Left ventricle myocardium inferior (tissue), 1 donor: ENCODE measurements at places on chromosomes 3 and 15. TPM values are rescaled to one million over a fixed set of nuclear protein-coding genes. Genes with fewer than 3 reads are reported as not detected.

The GXYLT2 gene
- 16.2 TPM for total RNA-seq

The GOLGA6L4 gene
- 1.1 TPM for total RNA-seq

The TERC gene
- total RNA-seq = 3.8 TPM

The FAM81A gene
- 2.9 TPM for total RNA-seq

The CHRNA7 gene
- total RNA-seq = 0.60 TPM

The MYLK gene
- total RNA-seq = 11.1 TPM

The RTP3 gene
- not detected for total RNA-seq

The FBXW12 gene
- not detected for total RNA-seq

The VPS13C gene
- total RNA-seq = 32.9 TPM

The AADAC gene
- total RNA-seq = not detected

The SPPL2A gene
- 78.0 TPM for total RNA-seq

The SCN5A gene
- total RNA-seq = 239 TPM

The ACTC1 gene
- total RNA-seq = 13,225 TPM

The SLC12A1 gene
- not detected for total RNA-seq

The PEX5L gene
- 0.41 TPM for total RNA-seq

The DNASE1L3 gene
- total RNA-seq = 4.5 TPM

The DAZL gene
- not detected for total RNA-seq

The SKOR1 gene
- total RNA-seq = 0.22 TPM

The PLS1 gene
- total RNA-seq = 2.6 TPM

The FBXO40 gene
- 245 TPM for total RNA-seq

The C3orf49 gene
- not detected for total RNA-seq

The ENTPD3 gene
- total RNA-seq = 0.11 TPM

The ADAMTSL3 gene
- 11.9 TPM for total RNA-seq

The GPR149 gene
- not detected for total RNA-seq

The KIF15 gene
- 0.85 TPM for total RNA-seq

The CDHR4 gene
- not detected for total RNA-seq

The GABRR3 gene
- not detected for total RNA-seq

The RSL24D1 gene
- total RNA-seq = 44.4 TPM

The GPR176 gene
- total RNA-seq = 1.6 TPM

The GCNT3 gene
- total RNA-seq = 0.14 TPM

The ULK4 gene
- total RNA-seq = 1.8 TPM

The SENP2 gene
- 30.6 TPM for total RNA-seq

The ITIH3 gene
- total RNA-seq = 0.55 TPM

The IGDCC3 gene
- total RNA-seq = 0.16 TPM

The TEX55 gene
- total RNA-seq = not detected

The ANKRD63 gene
- not detected for total RNA-seq

The ANKUB1 gene
- not detected for total RNA-seq

The PLA2G4B gene
- total RNA-seq = 3.8 TPM

The ABCC5 gene
- 49.4 TPM for total RNA-seq

The ACVR2B gene
- 5.5 TPM for total RNA-seq

The GOLGA8S gene
- 0.33 TPM for total RNA-seq

The ISLR gene
- 12.7 TPM for total RNA-seq

The PDIA3 gene
- 154 TPM for total RNA-seq

The DNAJC13 gene
- total RNA-seq = 31.0 TPM

The SH2D7 gene
- total RNA-seq = not detected

The IL5RA gene
- not detected for total RNA-seq

The SPTSSB gene
- total RNA-seq = 0.25 TPM

The TMEM40 gene
- total RNA-seq = 4.5 TPM

The ERC2 gene
- 0.99 TPM for total RNA-seq

The CD276 gene
- total RNA-seq = 32.4 TPM

The TOPAZ1 gene
- not detected for total RNA-seq

The HMG20A gene
- 30.5 TPM for total RNA-seq

The IL16 gene
- 3.8 TPM for total RNA-seq

The CERS3 gene
- total RNA-seq = 0.08 TPM
